ENCODE measurements at places on chromosomes 3 and 15.

- DNase-seq = no peak
Observed at GRCh38 chr15:67083135-67083762, 17.8 kb downstream of the SMAD3 start.

GRCh38 chr3:54146506-54147239 is 24.3 kb downstream of the CACNA2D3 start:
- DNase-seq = no peak

DNA sequence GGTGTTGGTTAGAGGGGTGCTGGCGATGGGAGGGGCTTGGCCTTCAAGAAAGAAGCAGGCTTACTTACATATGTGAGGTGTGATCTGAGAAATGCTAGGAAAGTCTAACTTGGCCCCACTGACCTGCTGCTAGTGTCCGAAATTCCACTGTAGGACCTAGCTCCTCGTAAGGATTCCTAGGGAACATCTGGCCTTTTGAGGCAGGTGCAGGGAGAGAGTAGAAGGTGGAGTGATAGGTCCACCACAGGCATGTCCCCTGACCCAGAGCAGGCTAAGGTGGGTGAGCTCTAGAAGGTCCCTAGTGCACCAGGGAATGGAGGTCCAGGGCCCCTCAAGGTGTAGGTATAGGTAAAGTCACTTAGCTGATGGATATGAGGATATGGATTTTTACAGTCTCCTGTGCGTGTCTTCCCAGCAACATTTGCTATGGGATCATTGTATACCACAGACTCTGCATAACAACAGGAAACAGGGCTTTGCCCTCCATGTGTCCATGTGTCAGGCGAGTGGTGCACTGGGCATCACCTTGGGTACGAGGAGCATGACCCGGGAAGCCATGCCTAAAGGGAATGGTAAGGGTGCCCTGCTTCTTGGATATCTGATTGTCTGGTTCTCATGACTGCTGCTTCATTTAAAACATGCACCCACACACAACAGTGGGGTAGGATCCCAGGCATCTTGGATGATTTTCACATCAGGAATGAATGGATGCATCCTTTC is 32.6 kb downstream of the POMGNT2 start:
- DNase-seq = no peak

GRCh38 chr3:62095756-62096155 is 277.6 kb downstream of the FEZF2 start:
- DNase-seq = no peak

DNA sequence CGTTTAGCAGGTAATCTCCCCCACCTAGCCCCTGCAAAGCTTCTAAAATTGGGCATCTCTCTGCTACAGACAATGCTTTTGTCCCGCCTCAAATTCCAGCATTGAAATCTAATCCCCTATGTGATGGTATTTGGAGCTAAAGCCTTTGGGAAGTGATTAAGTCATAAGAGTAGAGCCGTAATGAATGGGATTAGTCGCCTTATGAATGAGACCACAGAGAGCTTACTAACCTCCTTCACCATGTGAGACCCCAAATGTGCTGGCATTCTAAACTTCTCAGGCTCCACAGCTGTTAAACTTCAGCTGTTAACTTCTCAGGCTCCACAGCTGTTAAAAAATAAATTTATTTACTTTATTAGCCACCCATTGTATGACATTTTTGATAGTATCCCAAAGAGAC is 374.2 kb upstream of the BCHE start:
- DNase-seq = no peak
